Stimulated activated CD8-positive, alpha-beta memory T cell treated with anti-CD3 and anti-CD28 coated beads, Interleukin-4, amount 100 ng/mL, for 48 hours (primary cell): ENCODE measurements at places on chromosomes 16 and 17.
A peak's percentile ranks its signal among the peaks of the same experiment; 100 is the strongest.

DNA sequence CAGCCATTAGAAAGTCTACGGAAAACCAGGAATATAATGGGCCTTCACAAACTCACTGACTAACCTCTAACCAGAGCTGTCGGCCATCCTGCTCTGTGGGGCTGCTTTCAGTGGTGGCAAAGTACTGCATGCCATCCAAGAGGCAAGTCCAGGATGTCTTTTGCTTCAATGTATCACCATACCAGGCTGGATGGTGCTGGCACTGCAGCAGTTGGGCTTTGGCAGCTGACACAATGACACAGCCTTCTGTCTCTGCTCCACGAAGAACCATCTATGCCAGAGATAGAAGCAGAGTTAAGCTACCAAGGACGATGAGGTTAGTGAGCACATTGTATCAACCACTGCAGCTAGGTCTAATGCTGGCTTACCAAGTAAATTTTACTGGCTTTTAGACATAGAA lies 9.7 kb upstream of the RSKR start:
- no peak for DNase-seq

DNA sequence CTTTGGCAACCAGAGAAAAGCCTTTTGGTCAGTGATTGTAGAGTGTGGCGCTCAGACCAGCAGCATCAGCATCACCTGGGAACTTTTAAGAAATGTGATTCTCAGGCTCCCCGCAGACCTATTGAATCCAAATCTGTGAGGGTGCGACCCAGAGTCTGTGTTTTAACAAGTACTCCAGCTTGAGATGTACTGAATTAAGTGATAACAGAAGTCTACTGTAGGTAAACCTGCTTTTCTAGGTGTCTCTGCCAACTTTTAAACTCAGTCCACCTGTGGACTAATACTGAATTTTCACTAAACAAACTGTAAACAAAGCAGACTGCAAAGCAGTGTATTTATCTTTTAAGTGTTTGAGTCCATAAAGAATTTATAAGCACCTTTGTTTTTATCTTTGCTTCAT lies 43.6 kb downstream of the NUP93 start:
- DNase-seq: no peak

GRCh38 chr17:44971776-44972483 lies 3.8 kb upstream of the C1QL1 start:
- DNase-seq: peak; percentile 74

- DNase-seq: no peak
These were observed 1380.6 kb downstream of the CDH8 start for GRCh38 chr16:60655514-60656153.

DNA sequence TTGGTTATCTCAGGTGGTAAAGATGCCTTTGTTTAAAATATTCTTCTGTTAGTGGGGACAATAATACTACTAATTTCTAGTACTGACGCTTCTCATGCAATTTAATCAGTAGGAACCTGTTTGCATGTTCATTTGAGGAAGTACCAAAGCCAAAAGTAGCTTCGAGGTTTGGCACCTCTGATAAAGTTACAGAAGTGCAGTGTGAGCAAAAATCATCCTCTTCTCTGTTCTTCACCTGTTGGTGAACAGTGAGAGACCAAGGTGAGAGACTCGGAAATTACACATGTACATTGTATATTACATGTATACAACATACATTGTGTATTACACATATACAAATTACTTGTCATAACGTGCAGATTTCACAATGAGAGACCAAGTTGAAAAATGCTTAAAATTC lies 404.6 kb downstream of the MAF start:
- DNase-seq: no peak

GRCh38 chr17:53662608-53663007 lies 160.1 kb upstream of the KIF2B start:
- no peak for DNase-seq

DNA sequence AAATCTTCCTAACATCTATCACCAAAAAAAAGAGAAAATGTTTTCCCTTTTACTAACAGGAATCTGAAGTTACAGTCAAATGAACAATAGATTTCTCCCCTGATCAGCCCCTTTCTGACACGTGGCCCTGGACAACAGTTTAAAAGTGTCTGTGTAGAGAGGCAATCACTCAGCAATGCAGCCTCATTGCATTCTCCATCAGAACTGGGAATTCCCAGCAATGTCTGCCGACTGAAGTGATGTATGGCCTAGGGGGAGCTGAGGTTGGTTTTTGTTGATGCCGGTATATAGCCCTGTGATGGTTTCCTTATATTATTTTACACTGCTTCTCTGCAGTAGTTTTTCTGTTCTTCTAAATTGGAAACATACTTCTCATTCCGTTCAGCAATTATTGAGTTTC lies 904.3 kb upstream of the CDH8 start:
- no peak for DNase-seq

DNA sequence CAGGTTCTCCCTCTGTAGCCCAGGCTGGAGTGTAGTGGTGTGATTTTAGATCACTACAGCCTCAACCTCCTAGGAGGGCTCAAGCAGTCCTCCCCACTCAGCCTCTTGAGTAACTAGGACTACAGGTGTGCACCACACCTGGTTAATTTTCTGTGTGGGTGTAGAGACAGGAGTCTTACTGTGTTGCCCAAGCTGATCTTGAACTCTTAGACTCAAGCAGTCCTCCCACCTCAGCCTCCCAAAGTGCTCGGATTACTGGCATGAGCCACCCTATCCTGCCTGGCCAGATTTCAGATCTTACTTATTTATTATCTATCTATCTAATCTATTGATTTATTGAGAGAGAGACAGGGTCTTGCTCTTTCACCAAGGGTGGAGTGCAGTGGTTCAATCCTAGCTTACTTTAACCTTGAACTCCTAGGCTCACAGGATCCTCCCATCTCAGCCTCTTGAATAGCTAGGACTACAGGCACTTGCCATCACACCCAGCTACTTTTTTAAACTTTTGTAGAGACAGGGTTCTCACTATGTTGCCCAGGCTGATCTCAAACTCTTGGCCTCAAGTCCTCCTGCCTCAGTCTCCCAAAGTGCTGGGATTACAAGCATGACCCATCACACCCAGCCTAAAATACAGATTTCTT lies 61.8 kb downstream of the TUBD1 start:
- DNase-seq: peak; percentile 57

DNA sequence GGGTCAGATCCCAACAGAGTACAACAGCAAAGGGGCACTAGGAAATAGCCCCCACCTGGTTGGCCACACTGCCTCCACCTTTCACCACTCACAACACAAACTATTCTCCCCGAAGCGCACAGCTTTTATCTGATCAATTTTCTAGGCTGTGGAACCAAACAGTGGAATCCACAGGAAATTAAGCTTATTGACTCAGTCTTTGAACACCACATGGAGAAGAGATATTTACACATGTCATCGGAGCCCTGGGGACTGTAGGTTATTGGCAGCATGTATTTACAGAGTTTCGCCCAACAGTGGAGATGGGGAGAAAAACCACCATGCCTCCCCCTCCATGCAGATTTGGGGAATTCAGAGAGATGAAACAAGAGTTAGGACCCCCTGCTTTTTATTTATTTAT lies 154.8 kb downstream of the XYLT1 start:
- DNase-seq: no peak
